COLO829 (cell line): ENCODE measurements at places on chromosomes 4 and X.
A peak's percentile ranks its signal among the peaks of the same experiment; 100 is the strongest.

DNA sequence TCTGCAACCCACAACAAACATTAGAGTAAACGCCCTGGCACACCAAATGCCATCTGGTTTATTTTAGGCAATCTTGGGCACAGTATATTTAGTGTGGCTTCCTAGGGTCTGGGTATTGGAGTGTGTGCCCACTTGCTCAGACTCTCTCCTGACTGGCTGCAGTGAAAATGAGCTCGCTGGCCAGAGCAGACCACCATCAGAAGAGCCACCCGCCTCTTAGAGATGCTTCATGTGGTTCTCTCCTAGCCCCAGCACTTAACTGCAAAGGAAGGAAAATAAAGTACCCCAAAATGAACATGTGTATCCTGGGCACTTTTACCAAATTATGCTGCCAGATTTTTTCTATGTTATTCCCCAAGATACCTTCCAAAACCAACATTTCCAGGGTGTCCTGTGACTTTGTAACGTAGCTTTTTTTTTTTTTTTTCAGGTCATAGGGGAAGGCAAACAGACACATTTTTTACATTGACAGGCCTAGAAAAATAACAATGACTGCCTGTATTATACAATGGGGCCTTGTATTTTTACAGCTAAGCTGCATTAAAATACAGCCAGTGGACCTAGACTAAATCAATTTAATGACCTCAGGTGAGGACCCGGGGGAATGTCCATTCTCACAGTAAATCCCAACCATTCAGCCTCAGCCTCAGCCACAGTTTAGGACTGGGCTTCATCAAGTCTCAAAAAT is 193.7 kb downstream of the RASL11B start:
- peak; percentile 65 for DNase-seq

DNA sequence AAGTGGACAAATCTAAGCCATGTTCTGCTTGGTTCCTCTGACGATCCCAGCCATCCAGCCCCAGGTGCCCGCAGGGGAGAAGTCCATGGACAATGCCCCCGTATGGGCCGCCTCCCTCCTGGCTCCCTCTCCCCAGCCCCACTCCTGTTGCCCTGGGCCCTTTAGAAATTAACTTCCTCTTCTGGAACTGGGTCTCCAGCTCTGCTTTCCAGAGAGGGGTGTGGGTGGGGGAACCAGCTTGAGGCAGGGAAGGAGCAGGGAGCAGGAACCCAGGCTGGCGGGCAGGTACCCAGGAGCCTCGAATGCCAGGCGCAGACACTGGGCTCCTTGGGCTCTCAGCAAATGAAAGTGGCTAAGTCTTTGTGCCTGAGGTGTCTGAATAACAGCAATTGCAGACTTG is 12.7 kb upstream of the ABLIM2 start:
- DNase-seq, result no peak

DNA sequence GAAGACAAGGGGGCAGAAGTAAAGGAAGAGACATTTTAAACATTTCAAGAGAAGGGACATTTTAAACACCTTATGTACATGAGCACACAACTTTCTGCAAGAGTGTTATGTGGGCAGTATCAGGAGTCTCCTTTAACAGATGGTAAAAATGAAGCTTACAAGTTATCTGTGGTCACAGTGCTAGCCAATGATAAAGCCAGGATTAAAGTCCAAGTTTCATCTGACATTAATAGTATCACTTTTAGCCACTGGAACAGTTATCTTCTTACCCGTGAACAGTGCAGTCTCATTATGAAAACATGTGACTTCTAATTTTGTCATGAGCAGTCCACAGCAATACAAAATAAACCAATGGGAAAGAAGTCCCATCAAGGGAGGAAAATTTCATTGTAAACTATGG is 627.9 kb upstream of the AGA start:
- DNase-seq, result no peak

GRCh38 chrX:23792861-23793553 is 10.0 kb downstream of the SAT1 start:
- DNase-seq, result no peak

DNA sequence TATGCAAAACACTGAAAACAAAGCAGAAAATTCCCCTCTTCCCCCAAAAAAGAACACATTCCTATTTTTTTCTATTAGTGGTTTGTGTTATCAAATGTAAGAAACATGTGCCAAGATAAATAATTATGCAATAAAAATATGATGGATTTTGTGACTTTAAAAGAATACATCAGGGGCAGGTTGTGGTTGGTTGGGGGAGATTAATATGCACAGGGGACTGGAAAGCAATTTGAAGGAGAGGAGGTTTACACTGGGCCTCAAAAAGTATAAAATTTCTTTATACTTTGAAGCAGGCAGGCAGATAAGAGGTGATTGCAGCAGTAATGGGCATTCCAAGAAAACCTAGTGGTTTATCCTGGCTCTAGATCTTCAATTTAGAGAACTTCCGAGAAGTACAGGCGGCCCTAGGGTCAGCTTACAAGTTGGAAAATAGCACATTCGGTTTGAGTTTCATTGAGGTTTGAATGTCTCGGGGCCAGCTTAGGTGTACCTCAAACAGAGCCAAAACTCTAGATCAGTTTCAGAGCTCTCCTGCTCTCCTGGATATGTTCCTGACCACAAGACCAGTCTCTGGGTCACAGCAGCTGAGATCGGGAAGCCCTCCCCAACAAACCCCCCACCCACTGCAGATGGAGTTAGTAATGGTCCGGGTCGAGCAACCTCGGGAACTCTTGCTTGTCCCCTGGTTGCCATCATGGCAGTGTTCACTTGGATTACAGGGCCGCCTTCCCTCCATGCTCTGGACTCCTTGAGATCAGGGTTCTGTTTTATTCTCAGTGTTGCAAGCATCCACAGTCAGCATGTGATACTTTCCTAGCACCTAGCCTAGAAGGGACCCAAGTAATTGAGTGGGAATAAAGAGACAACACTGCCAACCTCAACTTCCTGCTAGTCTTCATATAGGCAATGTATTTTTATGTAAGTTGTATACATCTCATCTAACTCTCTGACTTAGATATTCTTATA is 112.1 kb upstream of the DDIT4L start:
- no peak for DNase-seq

- DNase-seq, result no peak
These were observed 99.2 kb upstream of the DDIT4L start for GRCh38 chr4:100289530-100289888.

DNA sequence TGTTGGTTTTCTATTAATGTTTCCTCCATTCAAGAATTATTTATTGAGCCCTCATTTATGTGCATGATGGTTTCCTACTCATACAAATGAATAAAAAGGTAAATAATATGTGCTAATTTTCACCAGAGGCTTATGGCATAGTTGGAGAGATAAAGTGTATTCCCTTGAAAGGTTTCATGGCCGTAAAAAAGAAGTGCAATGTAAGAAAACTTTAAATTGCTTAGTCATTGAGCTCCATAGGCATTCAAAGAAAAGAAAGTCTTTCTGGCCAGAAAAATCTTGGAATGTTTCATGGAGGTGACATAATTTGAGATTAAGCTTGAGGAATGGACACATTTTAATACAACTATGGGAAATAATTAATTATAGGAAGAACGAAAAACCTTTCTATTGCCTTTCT is 8.7 kb downstream of the KLHL4 start:
- DNase-seq, result no peak

- no peak for DNase-seq
These were observed 97.8 kb downstream of the TMEM47 start for GRCh38 chrX:34559325-34559724.

- peak; percentile 23 for DNase-seq
These were observed 614 bp downstream of the BEX3 start for GRCh38 chrX:103376979-103377324.

DNA sequence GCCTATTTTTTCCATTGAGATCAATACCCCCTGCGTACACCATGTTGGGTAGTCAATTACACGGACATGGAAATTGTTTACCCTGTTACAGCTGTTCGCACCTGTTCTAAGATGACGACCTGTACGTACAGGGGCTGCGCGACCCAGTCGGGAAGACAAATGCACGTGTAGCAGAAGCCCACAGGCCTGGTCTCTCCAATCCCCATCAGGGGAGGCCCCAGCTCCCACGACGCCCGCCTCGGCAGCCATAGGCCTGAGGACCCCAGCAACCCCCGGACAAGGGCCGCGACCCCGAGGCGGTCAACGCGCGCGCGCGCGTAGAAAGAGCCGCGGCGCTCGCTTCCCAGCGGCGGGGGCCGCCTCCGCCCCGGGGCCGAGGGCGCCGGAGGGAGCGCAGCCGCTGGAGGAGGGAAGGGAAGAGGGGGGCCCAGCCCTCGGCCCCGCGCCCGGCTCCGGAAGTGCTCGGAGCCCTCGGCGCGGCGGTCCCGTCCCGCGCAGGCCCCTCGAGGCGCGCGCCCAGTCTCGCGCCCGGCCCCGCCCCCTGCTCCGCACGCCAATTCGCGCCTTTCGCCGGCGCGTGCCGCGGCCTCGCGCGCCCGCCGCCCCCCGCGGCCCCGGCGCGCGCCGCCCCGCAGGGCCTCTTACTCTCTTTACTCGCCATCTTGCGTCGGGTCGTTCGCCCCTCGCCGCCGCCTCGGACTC is 618 bp downstream of the RBBP7 start:
- DNase-seq, result no peak

DNA sequence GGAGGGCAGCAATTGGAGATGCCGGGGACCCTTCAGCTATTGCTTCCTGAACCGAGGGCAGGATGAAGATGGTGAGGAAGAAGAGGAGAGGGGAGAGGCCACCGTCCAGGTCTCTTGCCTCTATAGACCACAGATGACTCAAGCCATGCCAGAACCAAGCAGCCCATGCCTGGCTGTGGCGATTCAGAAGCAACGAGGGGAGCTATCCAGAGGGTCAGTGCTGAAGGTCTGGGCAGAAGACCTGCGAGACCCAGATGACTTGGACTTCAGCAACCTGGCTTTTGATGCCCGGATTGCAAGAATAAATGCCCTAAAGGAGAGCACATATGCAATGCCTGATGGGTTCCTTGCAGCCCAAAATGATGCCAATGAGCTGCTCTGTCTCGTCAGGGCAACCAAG is 70.2 kb upstream of the PRPS2 start:
- no peak for DNase-seq

DNA sequence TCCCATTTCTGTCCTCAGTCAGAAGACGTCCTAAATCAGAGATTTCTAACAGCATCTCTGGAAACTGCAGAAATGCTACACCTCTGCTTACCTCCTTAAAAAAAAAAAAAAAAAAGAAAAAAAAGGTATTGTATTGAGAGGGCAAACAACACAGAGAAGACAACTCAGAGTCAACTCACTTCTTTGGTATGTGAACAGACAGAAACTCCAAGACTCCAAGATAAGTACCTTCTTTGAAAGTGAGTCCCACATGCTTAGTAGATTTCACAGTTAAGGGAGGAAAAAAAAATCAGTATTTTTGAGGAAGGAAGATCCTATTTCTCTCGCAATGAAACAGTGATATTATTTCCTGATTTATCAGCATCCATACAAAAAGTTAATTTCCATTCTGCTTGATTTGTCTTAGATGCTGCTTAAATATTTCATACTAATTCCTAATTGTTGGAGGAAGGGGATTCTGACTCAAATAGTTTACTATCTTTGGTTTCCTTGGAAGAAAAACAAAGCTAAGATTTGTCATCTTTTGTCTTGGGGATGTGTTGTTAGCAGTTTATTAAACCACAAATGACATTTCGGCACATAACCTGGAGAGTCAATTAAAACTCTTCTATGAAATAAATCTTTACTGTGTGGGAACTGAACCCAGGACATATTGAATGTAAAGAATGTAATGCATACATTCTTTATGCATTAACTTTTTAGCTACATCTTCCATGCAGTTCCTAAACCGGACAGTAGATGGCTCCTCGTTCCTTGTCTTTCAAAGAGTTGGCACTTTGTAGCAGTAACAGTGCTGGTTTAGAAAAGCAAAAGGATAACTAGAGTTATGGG is 4.7 kb downstream of the RASGEF1B start:
- peak; percentile 54 for DNase-seq

DNA sequence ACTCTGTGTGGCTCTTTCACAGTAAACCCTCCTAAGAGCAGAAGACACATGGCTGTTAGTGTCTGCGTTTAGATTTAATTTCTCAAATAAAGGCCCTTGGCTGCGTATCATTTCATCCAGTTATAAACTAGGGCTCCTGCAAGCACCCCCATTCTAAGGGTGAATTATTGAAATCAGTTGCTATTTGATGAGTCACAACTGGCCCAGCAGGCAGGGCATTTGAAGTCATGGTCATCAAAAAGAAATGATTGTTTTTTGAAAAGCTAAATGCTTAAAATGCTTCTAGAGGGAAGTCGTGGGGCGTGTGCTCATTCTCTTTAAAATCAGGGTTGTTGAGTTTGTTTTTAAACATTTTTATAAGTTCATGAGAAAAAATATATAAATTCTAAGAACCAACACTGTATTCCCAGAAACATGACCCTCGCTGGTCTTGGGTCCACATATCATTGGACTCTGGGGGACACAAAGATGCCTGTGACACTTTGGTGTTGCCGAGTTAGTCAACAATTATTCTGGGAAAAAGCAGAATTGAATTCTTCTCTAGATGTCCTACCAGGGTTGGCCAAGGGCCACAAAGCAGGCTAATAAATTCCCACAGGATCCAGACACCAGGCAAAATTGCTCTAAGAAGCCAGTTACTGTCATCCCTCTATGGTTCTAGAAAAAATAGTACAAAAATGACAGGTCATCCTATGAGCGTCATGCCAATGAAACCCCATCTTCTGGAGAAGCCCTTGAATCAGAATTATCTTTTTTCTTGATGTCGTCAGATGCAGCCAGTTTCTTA is 99.5 kb upstream of the MYOZ2 start:
- DNase-seq, result no peak

DNA sequence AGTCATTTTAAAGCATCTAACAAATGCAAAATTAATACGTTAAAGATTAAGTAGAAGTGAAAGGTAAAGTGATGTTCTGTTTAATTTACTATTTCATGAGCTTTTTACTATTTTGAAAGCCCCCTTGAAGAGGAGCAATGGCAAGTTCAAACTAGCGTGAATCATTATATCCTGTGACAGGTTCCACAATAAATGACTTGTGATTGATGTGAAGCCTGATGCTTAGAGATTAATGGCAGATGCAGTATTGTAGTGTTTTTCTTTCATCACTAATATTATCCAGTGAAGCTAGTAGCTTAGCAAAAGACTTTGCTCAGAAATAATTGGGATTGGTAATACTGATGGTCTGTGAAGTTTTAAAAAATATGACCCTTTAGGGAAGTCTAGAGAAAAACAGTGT is 57.3 kb downstream of the STOX2 start:
- no peak for DNase-seq

DNA sequence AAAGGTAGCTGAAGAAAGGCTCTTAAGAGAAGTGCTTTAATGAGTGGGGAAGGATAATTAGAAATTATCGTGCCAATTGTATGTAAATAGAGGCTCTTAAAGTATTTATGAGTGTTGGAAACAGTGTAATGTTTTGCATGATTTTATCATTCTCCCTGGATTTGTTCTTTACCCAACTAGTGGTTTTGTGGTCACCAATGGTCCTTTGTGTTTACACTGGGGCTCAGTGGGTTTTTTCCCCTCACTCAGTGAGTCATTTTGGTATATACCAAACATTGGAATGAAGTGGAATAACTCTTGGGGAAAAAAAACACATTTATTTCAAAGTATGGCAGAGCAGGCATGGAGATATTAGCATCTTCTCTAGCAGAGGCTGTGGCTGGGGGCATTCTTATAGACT is 20.8 kb upstream of the LGI2 start:
- DNase-seq, result no peak

GRCh38 chrX:154327038-154327820 is 31.6 kb downstream of the TKTL1 start:
- no peak for DNase-seq

- DNase-seq, result no peak
These were observed 766.1 kb downstream of the KCTD8 start for GRCh38 chr4:43682551-43682950.
